ENCODE measurements at places on chromosomes 13 and 19.

GRCh38 chr19:511101-511851, 4.0 kb downstream of the TPGS1 start:
- DNase-seq = peak; percentile 89

- DNase-seq = no peak
These were observed 87.2 kb upstream of the TNFSF11 start for GRCh38 chr13:42486711-42487198.

DNA sequence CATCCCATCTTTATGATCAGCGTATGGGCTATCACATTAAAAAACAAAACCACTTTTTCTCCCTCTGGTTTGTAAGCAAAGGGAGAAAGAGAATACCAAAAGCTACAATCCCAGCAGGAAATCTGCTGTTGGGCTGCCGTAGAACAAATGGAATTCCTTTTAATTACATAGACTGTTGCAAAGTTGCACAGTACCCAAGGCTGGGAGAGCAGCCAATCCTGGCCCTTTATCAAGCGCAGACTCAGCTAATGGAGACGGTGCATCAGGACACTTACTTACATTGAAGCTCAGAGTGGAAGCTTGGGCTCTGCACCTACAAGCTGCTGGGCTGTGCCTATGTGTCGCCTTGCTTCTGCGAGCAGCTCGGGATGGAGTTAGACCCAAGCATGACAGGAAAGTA, 15.2 kb downstream of the CCNA1 start:
- no peak for DNase-seq

DNA sequence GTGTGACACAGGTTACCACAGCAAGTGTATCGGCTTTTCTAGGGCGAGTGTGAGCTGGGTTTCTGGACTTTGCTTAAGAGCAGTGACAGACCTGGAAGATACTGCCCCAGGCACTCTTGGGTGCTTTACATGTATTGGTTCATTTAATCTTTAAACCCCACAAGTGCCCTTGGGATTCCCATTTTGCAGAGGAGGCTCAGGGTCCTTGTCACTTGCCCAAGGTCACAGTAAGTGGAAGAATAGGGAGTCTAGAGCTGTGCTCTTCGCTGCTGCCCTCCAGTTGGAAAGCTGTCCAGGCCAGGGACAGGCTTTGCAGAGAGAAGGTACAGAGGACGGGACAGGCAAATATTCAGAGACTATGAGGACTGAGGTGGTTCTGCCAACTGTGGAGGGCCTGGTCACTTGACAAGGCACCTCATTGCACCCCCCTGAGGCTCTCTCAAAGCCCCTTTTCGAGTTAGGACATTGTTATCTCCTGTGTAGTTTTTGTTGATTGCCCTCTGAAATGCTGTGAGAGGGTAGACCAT, 42.4 kb downstream of the BBC3 start:
- DNase-seq = no peak

- no peak for DNase-seq
These were observed 191.7 kb downstream of the SUCLA2 start for GRCh38 chr13:47809411-47809810.

DNA sequence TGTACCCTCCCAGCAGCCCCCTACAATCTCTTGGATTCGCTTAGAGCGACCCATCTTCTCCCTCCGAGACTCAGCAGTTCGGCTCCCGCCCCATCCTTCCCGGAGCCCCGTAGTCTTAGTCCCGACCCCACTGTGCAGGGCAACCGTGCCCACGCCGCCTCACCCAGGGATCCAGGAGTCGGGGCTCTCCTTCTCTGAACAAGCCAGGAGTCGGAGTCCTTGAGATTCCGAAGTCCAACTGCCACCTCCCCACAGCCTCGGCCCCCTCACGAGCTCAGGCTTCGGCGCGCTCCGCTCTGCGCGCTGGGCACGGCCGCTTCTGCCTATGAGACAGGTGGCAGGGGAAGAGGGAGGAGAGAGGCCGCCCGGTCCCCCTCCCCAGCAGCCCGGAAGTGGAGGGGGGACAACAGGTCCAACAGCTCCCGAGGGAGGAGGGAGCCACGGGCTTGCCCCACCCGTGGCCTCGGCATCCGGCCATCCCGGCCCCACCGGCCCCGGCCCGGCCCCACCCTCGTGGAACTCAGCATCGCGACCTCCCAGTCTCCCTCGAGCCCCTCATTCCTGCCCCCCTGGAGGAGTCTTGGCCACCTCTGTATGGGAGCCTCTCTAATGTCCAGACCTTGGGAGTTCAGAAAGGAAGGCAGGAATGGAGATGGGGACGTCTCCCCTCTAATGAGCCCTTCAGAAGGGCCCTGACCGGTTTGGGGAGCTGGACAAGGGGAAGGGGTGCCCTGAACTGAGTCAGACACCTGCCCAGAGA, at the start of gene PHLDB3:
PHLDB3 (minus strand) TSS at position 321 of the 760 bp plus-strand sequence. CDS start 628 bp downstream, outside the sequence.
- DNase-seq = peak; percentile 49

DNA sequence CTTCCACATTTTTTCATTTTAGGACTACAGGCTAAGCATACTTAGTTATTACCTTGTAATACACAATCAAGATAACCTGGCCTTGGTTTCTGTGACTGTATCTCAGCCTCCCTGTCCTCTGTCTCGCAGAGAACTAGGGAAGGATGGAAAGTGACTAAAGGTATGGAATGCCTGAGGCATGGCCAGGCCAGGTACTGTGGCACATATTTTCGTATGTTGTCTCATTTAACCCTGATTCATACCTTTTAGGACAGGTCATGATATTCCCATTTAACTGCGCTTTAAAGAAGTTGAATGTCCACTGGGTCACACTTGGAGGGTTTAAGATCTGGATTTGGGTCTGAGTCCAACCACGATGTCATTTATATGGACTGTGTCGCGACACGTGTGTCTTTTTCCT, 322.6 kb downstream of the SHISA2 start:
- no peak for DNase-seq

- peak; percentile 64 for DNase-seq
These were observed 421 bp downstream of the DGKH start for GRCh38 chr13:42048684-42049453.

DNA sequence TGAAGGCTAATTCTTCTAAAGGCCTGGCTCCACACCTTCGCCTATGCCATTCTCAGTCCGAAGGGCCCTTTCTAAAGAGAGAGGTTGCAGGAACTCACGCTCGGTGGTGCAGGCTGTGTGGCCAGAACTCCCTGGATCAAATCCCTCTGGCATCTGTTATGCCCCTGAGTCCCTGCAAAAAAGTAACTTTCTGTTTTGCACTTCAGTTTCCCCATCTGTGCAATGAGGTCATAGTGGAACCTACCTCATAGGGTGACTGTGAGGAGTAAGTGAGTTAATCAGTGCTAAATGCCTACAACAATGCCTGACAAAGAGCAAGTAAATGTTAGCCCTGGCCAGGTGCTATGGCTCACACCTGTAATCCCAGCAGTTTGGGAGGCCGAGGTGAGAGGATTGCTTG, 7.3 kb downstream of the IGSF23 start:
- no peak for DNase-seq

DNA sequence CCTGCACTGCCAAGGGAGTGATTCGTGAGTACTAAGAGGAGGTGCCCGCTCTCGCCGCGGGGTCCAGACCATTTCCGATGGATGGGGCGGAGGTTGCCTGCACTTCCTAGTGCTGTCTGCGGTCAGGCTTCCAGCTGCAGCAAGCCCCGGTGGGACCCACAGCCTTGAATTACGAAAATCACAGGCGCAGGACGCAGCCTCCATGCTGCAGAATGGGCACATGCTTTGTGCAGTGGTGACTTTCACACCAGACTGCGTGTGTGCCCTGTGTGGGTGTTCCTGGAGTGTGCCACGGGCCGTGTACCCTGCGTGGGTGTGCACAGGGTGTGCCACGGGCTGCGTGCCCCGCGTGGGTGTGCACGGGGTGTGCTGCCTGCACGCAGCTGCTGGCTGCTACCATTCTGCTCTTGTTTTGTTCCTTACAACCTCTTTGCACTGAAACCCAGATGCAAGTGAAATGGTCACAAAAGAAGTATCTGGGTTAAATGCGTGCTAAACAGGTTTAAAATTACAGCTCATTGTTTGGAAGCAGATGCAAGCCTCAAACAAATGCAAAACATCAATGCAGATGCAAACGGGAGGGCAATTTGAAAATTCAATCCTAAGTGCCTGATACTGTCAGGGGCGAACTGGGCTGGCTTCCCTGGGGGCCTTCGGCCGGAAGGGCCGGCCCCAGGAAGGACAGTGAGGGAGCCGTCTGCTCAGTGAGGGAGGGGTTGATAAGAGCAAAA, 221.2 kb upstream of the SOX1 start:
- peak; percentile 76 for DNase-seq

GRCh38 chr19:14972676-14973075, 7.0 kb downstream of the SLC1A6 start:
- no peak for DNase-seq

All from NCI-H748 treated with DMSO at 0.1 percent for 48 hours (cell line).